ENCODE measurements at places on chromosomes 6 and 20.
A peak's percentile ranks its signal among the peaks of the same experiment; 100 is the strongest.

GRCh38 chr20:50472693-50473664 is 37.2 kb upstream of the PTPN1 start:
- DNase-seq, result no peak

GRCh38 chr6:2127484-2127911 is 117.9 kb downstream of the GMDS start:
- no peak for DNase-seq

DNA sequence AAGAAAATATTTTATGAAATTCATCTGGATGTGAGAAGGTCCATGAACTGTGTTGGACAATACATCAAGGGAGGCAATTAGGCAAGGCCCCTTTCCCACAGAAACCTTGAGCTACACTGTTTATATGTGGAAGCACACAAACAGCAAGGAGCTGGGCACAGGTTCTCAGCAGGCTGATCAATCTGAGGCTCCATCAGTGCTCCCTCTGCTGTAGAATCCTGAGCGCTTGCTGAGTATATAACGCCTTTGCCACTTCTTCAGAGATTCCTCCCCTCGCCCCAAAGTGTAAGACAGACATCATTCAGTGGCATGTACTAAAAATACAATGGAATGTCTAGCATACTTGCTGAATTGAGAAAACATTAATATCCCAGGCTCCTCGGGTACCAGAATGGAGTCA is 146.9 kb downstream of the PRKN start:
- DNase-seq, result no peak

DNA sequence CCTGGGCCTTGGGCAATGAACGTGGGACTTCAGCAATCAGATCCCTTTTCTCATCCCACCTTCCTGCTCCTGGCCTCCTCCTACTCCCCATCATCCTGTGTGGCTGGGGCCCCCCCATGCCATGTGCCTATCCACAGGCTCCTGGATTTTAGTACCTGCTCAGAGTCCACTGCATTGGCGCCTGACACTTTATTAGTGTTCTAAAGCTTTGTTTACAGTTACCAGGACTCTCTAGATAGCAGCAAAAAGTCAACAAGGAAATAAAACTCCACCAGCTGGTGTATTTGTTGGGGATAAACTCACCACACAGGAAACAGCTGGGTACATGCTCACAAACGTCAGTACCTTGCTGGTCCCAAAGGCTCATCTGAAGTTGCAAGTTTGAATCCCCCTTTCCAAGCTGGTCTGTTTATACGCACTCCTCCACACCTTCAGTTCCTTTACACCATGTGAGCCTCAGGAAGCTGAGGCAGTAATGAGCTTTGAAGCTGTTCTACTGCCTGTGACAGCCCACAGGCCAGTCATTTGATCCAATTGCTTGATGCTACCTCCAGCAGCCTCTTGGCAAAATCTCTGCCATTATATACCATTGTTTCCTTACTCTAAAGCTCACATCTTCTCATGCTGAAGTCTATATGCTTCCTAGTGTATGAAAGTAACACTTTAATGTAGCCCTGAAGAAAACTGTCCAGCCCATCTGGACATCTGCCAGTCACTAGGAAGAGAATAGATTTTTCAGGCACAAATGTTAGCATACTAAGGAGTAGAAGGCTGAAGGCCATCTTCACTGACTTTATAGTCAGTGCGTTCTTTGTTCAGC is 76.6 kb downstream of the ANKEF1 start:
- no peak for DNase-seq

DNA sequence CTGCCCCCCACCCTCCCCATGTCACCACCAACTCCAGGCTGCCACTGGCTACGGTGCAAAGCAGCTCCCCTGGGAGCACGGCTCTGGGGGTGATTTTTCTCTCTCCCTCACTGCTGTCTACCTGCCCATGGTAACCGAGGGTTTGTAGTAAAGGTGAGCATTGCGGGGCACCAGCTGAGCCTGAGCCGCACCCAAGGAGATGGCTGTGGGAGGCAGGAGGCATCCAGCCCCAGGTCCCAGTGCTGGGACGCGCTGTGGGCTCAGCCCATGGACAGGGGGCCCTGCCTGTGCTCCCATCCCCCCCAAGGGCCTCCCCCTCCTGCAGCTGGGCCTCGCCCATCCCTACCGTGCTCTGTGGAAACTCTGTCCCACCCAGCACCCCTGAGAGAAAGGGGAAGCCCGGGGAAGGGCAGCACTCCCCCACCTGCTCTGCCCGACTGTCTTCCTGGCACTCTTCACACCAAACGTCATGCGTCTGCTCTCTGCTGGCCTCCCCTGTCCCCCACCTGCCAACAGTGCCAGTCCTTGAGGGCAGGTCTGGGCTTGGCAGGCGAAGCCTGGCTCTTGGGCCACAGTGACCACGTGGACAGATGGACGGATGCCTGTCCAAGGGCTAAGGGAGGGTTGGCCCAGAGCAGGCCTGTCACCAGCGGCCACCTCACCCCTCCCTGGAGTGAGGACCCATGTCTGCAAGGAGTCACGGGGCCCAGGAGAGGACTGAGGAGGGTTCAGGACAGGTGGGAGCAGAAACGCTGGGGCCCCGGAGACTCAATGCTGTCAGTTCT is 3.8 kb upstream of the CHRNA4 start:
- no peak for DNase-seq

- DNase-seq, result peak; percentile 60
Observed at GRCh38 chr6:151325075-151326050, 66.0 kb downstream of the ZBTB2 start.

GRCh38 chr6:72461144-72461543 is 160.7 kb upstream of the KCNQ5 start:
- peak; percentile 88 for DNase-seq

- no peak for DNase-seq
Observed at GRCh38 chr6:161138543-161139303, 135.1 kb downstream of the AGPAT4 start.

DNA sequence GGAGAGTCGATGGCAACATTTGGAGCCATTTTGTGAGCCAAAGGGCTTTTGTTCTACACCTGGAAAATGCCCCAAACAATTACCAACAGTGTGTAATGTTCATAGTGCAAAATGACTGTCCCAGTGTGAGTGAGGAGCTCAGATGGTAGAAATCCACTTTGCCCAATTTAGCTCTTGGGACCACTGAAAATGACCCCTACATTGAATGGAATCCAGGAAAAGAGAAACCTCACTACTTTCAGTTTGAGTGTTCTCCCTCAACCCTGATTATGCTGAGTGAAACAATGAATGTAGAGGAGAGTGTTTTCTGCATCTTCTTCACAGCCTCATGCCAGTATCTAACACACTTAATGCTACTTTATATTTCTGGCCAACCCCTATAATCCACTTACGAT is 84.9 kb upstream of the NRN1 start:
- DNase-seq, result no peak

DNA sequence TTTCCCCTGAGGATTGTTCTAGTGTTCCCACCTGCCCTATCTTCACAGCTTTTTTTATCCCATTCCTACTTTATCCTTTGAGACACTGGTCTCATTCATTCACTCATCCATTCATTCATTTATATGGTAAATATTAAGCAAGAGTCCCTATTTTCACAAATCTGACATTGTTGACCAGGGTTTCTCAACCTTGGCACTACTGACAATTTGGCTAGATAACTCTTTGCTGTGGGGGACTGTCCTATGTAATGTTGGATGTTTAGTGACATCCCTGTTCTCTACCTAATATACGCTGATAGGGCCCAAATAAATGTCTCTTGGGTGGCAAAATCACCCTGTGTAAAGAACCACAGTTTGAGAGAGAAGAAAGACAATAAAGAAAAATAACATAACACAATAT is 345.0 kb downstream of the GRIK2 start:
- no peak for DNase-seq

DNA sequence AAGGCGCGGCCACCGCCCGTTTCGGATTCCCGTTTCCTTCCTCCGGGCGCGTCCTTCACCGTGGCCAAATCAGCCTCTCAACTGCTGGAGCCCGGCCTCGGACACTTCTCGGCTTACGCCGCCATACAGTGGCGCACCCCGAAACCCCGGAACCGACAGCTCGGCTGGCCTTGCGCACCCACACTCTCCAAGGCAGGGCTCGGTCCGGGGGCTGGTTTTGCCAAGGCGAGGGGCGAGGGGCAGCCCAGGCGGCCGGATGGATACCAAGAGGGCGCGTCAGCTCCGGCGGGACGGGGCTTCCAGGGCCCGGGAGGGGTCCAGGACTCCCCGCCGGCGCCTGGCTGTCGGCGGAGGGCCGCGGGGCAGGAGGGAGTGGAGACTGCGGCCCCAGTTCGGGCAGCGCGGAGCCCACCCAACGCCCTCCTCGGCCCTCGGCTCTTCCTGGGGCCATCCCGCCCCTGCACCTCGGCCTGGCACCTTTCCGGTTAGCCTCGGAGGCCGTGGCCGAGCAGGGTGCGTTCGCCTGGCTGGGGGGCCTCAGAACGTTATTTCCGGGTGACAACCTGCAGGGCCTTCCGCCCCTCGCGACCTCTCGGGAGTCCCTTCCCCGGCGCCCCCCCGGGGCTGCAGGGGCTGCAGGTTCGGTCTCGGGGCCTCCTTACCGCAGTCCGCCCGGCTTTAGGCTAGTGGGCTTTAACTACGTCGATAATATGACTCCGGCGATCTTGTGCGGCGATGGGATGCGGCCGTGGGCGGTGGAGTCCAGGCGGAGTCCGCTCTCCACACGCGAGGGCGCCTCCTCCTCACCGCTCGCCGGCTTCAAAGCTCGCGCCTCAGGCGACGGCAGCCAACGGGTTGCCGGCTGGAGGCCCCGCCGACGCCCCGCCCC is 697 bp upstream of the CEP43 start:
- peak; percentile 5 for DNase-seq

- DNase-seq, result no peak
Observed at GRCh38 chr6:127976111-127976510, 75.3 kb upstream of the THEMIS start.

- DNase-seq, result no peak
Observed at GRCh38 chr20:61324906-61325305, 72.8 kb downstream of the CDH4 start.

GRCh38 chr6:44229376-44230033 is 6.1 kb downstream of the SLC29A1 start:
- DNase-seq, result no peak

DNA sequence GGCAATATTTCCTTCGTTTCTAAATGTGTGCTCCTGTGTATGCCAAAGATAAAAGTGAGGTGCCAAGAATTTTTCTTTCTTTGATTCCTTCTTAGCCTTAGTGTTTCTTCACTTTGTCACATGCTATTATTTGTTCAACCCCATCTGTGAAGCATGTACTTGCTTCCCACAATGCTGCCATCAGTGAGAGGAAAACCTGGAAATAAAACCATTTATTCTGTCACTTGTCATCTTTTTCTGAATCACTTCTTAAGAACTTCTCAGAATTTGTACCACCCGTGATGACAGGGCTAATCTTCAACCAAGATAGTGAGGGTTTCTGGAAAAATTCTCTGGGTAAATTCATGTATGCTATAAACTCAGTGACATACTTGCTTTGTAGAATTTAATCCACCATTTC is 450.1 kb downstream of the COL12A1 start:
- peak; percentile 35 for DNase-seq

- no peak for DNase-seq
Observed at GRCh38 chr6:43983632-43984031, 143.6 kb downstream of the MRPL14 start.

Measured in AG10803 (cell line).